Stimulated activated CD4-positive, alpha-beta T cell treated with anti-CD3 and anti-CD28 coated beads, TNF-alpha, amount 100 ng/mL, for 4 hours (primary cell): ENCODE measurements at places on chromosomes 2 and 18.

DNA sequence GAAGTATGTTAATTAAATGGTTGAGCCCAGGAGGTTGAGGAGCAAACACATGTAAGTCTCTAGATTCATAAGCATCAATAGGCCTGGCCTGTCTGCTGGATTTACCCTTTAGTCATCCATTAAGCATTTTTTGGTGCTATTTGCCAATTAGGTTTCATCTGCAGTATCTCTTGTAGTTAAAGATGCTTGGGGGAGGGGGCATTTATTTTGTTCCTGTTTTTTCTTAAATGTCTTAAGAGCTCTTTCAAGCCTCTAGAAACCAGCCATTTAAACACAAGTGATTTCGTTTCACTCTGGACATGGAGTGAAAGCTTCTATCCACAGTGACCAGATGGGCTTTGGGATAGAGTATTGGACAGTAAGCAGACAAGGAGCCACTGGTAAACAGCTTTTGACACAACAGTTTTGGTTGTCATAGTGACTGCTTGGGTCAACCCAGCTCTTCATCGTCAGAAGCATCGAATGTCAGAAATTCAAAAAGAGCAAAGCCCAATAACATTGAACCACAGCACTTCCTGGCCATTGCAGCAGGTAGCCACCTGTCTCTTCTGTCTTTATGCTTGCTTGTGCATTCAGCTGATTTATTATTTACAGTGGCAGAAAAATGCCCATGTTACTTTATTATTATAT lies 4.9 kb downstream of the QPCT start:
- DNase-seq, result no peak

DNA sequence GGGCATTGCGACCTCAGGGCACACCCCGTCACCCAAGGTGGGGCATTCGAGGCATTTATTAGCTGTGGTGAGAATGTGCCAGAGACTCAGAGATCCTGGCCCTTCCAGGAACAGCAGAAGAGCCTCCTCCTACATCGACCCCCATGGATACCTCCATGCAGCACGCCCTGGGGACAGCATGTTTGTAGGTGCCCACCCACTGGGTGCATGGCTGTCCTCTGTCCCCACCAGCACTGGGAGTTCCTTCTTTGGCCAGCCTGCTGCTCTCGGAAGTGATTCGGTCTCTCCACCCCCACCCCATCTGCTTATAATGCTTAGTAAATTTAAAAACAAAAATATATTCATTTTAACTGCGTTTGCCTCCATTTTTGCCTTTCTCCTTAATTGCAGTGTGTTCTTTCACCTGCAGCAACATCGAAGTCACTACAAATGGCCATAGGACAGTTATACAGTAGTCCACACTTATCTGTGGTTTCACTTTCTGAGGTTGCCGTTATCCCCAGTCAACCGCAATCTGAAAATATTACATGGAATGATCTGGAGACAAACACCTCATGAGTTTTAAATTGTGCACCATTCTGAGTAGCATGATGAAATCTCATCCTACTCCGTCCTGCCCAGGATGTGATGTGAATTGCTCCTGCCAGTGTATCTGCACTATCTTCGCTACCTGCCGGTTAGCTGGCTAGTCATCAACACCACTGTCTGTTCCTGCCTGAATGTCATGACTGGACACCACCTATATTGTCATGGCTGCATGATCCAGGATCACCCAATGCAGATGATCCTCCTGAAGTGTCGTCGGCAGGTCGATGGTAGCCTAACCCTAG lies 29.6 kb upstream of the ZCCHC2 start:
- DNase-seq, result no peak

GRCh38 chr18:76844742-76845477 lies 22.6 kb downstream of the ZNF236 start:
- DNase-seq, result no peak

GRCh38 chr2:20012032-20012281 lies 511 bp downstream of the MATN3 start:
- no peak for DNase-seq

- no peak for DNase-seq
These were observed 85.5 kb downstream of the PIGN start for GRCh38 chr18:62101321-62101721.

DNA sequence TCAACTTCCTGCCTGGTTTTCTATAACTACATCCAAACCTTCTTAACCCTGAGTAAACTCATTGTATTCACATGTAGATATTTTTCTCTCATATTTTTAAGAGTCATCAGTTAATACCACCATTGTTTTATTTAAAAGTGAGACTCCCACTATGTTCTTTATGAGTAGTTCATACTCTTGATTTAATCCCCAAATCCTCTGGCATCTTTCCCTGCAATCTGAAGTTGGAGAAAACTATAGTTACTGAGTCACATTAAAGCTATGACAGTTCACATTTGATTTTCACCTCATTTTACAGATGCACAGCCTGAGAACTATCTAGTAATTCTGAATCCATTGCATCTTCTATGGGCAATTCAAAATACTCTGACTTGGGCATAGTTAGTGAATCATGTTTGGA lies 1358.7 kb upstream of the NRXN1 start:
- DNase-seq, result no peak

- DNase-seq, result no peak
These were observed 83.7 kb upstream of the APCDD1 start for GRCh38 chr18:10370716-10371115.

DNA sequence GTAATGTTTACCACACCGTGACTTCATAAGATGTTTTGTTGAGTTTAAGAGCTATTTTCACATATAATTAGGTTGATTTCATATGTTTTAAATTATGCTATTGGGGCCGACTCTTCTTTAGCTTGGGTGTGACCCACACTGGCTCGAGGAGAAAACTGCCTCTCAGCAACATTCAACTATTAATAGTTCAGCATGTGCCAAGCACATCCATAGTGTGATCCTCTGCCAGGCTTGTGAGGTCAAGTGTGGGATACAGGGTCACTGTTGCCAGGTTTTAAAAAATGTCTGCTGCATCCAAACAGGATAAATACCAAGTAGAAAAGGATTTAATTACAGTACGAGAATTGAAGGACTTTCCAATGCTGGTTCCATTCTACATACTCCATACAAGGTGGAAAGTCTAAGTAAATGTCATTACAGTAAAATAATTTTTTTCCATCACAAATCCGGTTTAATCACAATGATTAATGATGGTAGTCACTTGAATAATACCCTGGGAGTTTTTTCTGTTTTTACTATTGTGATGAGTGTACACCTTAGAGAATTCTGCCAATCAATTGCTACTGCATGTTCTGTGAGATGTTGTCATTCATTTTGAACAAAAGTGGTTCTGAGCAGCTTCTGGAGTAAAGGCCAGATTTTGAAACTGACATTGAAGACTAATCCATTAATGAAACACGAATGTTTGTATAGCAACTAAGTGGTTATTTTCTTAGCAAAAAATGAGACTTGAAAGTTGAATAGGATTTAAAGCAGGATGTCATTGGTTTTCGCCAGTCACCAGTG lies 84.5 kb downstream of the ABI2 start:
- no peak for DNase-seq

GRCh38 chr2:233037078-233037477 lies 4.6 kb downstream of the NEU2 start:
- no peak for DNase-seq

- DNase-seq, result no peak
These were observed 535 bp downstream of the ATG4B start for GRCh38 chr2:241637795-241638660.

DNA sequence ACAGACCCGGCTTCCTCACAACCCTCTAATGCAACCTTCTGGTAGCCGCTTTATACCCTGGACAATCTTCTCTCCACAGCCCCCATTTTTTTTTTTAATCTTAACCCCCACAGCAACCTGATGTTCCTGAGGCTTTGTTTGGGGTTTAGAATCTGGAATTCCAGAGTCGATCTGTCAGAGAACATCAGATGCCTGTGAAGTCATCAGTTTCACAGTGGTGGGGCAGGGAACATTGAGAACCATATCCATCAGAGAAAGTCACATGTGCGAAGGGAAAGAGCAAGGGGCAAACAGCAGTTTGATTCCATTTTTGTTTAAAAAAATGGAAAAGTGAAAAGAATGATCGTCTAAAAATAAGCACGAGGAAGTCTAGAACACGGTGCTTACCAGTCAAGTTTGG lies 20.6 kb downstream of the NPAS2 start:
- DNase-seq, result no peak

- DNase-seq, result no peak
These were observed 149.7 kb upstream of the KLHL29 start for GRCh38 chr2:23235292-23235691.

DNA sequence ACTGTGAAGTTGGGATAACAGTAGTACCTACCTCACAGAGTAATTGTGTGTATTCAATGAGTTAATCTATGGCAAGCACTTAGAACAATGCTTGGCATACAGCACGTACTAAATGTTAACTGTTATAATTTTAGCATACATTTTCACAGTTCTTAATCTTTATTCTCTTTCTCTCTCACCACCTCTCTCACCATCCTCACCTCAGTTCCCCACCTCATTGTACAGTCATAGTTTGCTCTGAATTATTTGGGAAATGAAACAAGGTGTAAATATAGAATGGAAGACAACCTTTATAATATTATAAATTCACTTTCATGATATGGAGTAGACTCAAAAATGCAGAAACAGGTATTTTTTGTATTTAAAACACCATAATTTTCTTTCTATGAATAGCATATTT lies 40.0 kb upstream of the DNAH7 start:
- no peak for DNase-seq

DNA sequence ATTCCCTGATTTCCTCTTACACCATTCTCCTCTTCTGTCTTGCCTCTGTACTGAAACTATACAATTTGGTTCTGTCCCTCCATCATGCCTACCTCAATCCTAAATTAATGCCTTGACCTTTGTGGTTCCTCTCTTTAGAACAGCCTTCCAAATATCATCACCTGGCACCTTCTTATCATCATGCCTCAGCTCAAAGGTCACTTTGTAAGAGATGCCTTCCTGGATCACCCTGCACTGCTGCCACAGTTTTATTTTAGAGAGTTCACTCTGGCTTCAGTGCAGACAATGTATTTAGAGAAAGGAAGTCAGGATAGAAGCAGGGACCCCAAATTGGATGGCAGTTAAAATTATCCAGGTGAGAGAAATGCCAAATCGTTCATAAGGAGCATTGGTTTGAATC lies 64.5 kb downstream of the LRRTM4 start:
- no peak for DNase-seq

GRCh38 chr2:194100201-194100600 lies 1556.8 kb upstream of the SLC39A10 start:
- DNase-seq, result no peak

DNA sequence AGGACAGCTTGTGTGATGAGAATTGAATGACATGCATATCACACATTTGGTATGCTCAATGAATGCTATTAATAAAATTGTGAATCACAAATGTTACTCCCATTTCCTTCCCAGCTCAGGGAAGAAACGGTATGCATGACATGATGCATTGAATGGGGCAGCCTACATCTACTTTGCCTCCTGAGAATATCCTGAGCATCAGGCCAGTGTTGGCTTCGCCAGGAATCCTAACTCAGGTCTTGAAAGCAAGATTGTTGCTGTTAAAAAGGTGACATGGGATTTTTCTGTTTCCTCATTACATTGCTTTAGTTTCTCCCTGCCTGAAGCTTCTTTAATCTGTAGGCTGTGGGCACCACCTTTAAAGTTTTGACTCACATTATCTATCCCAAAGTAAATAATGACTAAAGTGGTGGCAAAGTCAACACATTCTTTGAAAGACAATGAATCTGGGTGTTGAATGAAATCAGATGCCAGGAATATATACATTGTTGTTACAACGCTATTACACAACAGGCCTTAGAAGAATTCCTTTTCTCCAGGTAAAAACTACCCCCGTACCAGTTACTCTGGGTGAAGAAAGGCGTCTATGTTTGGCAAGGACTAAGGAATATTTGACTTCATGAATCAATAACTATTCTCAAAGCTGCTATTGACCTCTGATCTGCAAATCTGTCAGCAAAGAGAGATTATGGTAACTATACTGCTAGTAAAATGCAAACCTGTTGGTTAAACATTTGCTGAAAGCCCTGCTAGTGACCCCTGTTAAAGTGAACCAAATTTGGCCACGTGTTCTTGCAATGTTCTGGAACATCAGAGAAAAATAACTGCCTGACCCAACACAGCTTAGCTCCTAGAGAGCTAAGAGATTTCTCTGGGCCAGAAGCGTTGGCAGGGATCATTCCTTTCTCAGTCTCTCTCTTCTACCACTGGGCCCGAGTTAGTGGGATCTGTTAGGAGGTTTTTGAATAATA lies 30.5 kb upstream of the NEDD4L start:
- no peak for DNase-seq

GRCh38 chr2:216694082-216694825 lies 1.1 kb downstream of the IGFBP5 start:
- DNase-seq, result no peak

DNA sequence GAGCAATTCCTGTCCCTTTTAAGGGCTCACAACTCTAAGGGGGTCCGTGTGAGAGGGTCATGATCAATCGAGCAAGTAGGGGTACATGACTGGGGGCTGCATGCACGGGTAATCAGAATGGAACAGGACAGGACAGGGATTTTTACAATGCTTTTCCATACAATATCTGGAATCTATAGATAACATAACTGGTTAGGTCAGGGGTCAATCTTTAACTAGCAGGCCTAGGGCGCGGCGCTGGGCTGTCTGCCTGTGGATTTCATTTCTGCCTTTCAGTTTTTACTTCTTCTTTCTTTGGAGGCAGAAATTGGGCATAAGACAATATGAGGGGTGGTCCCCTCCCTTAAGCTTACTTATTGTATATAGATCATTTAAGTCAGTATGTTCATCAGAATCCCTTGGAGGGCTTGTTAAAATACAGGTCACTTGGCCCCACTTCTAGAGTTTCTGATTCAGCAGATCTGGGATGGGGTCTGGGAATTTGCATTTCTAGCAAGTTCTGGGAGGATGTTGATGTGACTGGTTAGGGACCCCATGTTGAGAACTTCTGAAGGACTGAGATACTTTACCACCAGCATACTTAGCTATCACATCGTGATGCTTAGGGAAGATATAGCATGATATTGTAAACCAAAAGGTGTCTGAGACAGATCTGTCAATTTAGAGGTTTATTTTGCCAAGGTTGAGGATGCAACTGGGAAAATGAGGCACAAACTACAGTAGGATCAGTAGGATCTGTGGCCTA lies 2.8 kb upstream of the INPP4A start:
- no peak for DNase-seq

DNA sequence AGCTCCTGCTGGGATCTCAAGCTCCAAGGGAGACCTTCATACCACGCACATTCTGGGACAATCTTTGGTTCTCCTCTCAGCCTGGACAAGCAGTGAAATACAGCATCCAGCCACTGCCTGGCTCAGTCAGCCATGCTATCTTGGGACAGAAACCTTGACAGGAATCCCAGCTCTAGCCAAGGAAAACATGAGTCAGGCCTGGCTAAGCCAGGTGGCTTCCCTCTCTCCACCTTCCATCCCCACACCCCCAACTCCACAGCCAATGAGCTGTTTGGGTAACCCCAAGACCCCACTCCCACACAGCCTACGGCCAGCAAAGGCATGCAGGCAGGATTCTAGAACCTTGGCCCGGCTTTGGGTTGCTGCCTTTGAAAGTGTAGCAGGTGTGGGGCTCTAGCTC lies 64.9 kb downstream of the MCFD2 start:
- DNase-seq, result no peak
